ENCODE measurements at places on chromosomes 12 and 14.

DNA sequence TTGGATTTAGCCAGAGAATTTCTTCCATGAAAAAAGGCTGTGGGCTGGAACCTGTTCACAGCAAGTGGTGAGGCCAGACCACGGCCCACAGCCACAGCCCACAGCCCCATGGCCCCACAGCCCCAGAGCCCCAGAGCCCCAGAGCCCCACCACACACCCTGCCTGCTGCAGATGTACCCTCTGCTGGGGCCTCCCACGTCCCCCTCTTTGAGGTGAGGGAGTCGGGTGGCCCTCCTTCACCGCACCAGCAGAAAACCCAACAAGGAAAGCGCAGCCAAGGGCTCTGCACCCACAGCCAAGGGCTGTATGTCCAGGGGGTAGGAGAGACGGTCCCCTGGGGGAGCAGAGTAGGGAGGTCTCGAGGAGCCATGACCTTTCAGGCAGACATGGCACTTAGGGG is 327.5 kb upstream of the DIO3 start:
- no peak for DNase-seq

DNA sequence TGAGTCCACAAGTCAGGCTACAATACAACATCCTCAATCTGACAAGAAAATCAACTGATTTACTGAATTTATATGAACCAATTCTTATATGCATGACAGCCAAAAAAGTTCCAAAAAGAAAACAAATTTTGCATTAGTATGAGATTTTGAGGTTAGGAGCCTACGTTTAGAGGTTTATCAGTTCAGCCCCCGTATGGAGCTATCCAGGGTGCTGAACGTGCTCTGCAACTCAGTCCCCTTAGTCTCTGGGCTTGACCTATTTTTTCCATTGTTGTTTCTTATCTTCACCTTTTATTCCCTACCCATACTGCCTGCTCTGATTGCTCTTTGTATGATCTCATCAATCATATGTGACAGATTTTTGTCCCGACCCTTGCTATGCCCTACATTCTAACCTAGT is 693.0 kb downstream of the NRXN3 start:
- peak; percentile 19 for DNase-seq

DNA sequence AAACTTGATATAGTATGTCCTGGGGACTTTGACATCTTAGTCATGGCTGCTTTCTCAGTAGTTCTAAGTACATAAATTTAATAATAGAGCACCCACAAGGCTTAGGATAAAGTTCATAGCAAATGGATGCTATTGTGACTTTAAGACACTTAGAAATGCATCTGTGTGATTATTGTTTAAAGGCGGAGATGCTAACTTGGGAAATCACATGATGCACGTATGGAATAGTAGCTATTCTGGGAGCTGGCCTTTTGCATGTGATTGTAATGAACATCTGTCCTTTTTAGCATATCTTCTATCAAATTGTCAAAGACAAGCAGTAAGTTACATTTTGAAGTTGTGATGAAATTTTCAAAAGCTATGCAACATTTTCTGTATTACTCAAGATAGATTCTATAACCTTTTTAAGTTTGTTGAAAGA is 46.7 kb upstream of the ATP2A2 start:
- DNase-seq = peak; percentile 88

GRCh38 chr14:94401083-94401482 is 12.7 kb upstream of the SERPINA1 start:
- DNase-seq = no peak

GRCh38 chr12:119715268-119715620 is 47.3 kb downstream of the PRKAB1 start:
- no peak for DNase-seq

DNA sequence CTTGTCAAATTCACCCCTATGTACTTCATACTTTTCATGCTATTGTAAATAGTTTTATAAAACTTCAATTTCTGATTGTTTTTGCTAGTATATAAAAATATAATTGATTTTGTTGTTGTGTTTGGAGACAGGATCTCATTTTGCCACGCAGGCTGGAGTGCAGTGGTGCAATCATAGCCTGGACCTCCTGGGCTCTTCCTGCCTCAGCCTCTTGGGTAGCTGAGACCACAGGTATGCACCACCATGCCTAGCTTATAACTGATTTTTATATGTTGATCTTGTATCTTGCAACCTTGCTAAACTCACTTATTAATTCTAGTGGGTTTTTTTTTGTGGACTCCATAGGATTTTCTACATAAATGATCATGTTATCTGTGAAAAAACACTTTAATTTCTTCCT is 23.5 kb downstream of the ATP5MC2 start:
- no peak for DNase-seq

DNA sequence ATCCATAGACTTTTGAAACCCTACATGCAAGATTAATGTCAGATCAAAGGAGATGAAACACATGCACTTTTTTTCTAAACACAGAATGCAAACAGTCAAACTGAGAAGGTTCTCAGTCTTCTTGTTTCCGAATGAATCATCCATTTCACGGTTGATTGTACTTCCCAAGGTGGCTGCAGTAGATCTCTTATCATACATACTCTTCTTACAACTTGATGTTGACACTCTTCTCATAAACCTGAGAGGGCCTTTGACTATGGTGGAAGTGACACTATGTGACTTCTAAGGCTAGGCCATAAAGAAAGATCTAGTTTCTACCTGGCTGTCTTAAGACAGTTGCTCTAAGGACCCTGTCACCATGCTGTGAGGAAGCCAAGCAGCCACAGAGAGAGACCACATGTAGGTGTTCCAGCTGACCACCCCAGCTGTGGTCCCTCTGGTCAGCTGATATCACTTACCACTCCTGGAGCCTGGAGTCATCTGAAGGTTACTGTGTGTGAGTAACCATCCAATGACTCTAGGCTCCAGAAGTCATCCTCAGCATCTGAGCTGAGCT is 67.2 kb upstream of the HMGA2 start:
- no peak for DNase-seq

DNA sequence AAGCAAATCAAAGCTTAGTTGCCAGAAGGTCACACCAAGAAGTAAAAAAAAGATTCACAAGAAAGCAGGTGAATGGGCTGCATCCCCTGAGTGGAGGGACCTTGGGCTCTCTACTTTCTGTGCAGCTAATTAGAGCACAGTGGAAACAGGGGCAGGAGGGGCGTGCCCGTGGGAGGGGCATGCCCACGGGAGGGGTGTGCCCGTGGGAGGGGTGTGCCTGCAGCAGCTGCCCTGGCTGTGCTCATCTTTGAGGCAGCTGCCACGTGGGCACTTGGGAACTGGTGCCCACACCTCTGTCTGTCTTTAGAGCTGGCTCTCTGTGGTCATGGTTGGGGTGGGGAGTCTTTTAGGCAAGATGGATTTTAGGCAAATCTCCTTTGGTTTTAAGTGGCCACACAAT is 60.0 kb downstream of the EML1 start:
- no peak for DNase-seq

GRCh38 chr12:1540690-1541089 is 53.7 kb downstream of the FBXL14 start:
- DNase-seq = no peak

All from inflammatory macrophage treated with lipopolysaccharide for 1 hour (primary cell).